Activated CD8-positive, alpha-beta memory T cell treated with anti-CD3 and anti-CD28 coated beads, Interleukin-2, amount 10 ng/mL, durations not matched to agents 7 days and 5 days (primary cell): ENCODE measurements at places on chromosomes 7 and 10.

DNA sequence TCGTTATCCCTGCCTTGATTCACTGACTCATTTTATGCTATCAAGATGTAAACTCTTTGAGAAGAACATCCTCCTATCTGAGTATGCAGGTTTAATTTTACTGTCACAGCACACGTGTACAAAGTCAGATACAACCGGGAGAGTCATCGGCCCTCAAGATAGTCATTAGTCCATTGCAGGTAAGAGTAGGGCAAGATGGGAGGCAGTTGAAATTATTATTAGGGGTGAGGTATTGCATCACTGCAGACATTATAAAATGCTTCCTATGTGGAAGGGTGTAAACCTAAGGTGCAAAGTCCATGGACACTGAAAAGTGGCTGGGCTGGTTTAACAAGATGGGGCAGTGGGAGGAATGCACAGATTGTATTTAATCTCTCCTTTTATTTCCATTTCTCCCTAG lies 113.7 kb downstream of the ARL4A start:
- DNase-seq, result no peak

DNA sequence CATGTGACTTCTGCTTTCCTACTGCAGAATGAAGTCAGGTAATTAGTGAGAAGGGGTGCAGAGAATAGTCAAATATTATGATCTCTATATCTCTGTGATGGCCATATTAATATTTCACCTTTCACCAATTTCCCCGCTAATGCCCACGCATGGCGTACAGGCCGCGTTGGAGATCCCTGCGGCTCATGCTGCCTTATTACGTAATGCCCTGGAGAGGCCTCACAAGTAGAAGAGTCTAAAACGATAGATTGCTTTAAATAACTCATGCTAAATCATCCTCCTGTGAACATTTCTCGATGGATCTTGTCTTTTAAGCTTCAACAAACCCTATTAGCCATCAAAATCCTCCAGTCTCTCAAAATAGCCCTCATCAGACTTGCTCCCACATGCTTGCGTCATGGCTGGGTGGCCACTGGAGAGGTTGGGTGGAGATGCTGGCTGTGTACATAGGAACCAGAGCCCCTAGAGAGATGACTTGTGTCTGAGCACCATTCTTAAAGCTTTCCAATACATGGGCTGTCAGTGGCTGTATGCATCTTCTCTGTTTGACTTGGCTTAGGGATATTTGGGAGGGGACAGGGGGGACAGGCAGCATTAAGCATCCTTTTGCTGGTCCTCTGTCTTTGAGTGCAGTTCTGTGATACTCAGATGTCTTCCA lies 79.5 kb upstream of the INSYN2A start:
- no peak for DNase-seq

DNA sequence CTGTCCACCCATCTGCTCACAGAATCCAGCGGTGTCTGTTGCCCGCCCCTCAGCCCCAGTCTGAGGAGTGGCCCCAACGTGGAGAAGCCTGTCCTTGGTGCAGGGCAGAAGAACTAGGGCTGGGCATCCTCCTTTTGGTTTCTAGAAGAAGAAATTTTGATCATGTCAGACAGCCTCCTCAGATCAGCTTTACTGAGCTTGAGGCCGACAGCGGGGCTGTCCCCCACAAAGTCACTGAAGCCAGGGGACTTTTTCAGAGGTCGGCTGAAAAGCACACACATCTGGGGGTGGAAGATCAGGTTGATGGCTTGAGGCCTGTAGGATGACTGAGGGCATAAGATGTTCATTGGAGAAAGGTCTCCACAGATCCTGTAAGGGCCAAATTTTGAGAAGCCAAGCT lies 767.9 kb downstream of the GRID1 start:
- no peak for DNase-seq

GRCh38 chr10:69312528-69312927 lies 34.2 kb downstream of the HK1 start:
- DNase-seq, result no peak

- DNase-seq, result no peak
Measured at GRCh38 chr7:71144963-71145362, 13.0 kb downstream of the GALNT17 start.

- DNase-seq, result no peak
Measured at GRCh38 chr10:88165849-88166271, 302.4 kb downstream of the PTEN start.

DNA sequence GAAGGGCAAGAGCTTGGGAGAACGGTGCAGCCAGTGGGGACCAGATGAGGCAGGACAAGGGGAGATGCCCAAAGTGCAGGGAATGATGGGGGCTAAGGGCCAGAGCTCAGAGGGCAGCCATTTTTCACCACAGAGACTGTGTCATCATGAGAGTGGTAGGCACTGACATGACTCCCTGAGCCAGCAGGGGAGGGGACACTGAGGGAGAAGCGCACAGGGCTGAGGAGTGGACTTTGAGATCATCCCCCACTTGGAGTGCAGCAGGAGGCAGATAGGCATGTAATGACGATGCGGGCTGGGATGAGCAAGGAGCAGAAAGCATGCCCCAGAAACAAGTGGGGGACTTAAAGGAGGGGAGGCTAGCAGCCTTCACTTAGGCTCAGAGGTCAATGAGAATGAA lies 5.2 kb upstream of the SMKR1 start:
- no peak for DNase-seq

DNA sequence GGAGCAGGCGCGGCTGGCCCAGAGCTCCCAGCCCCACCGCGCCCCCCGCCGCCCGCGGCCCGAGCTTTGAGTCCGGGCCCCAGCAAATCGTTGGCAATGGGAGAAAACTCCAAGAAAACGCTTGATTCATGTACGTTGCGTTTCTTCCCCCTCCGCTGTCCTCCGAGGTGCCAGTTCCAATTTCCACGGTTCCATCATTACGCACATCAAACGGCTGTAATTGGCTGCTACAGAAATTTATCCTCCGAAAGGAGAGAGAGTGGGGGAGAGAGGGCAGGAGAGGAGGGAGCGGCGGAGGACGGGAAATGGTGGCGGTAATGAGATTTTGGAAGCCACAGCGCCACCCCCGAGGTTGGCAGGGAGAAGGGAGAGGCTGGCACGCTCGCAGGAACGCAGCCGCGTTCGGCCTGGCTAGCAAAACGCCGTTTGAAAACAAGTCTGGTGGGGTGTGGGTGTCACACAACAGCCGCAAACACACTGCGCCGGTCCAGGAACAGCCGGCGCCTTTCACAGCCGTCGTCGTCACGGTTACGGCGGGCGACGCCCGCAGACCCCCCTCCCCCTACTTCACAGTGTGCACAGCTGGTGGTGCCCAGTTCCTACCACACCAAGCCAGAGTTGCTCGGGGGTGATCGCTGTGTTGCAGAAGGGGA lies 57.5 kb downstream of the UNCX start:
- no peak for DNase-seq

- no peak for DNase-seq
Measured at GRCh38 chr10:119161680-119162451, 3.6 kb downstream of the SFXN4 start.

DNA sequence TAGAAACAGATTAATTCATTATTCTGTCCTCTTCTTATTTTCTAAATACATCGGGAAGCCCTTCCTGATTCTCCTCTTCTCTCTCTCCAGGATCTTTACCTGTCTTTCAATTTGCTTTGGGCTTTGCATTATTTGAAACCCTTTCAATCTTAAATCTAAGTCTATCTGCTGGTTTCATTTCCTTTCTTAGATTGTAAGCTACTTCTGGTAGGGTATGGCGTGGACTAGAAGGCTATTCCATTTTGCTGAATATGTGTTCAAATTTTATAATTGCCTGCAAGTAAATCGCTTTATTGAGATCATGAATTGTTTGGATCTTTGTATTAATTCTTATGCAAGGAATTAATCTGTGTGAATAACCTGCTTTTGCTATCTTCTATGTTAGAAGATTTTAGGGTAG lies 11.1 kb downstream of the STAM start:
- DNase-seq, result no peak

DNA sequence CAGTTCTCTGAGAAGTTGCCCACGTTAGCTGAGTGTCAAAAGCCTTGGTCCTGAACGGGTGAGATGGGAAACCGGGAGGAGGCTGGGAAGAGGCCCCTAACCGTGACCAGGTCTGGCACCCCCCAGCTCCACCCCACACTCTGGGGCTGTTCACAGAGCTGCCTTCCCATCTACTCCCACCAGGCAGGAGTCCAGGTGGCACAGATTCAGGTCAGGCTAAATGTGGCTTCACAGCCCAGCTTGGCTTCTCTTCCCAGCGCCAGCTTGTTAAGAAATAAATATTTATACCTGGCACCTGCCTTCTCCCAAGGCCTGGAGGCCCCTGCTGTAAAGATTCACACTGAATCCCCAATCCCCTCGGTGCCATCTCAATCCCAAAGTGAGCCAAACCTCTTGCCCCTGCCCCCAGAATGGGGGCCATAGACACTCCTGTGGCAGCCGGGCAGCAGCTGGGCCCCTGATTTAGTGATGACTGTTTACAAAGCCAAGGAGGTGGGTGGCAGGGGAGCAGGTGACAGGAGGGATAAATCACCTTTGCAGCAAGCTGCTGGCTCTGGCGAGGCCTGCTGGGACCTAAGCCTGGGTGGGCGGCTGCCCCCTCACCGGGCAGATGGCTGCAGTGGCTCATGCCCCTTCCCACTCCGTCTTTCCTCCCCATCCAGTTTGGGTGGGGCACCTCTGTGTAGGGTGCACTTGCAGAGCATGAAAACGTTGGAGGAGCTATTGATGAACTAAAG lies 72.5 kb downstream of the GOLGA7B start:
- no peak for DNase-seq

DNA sequence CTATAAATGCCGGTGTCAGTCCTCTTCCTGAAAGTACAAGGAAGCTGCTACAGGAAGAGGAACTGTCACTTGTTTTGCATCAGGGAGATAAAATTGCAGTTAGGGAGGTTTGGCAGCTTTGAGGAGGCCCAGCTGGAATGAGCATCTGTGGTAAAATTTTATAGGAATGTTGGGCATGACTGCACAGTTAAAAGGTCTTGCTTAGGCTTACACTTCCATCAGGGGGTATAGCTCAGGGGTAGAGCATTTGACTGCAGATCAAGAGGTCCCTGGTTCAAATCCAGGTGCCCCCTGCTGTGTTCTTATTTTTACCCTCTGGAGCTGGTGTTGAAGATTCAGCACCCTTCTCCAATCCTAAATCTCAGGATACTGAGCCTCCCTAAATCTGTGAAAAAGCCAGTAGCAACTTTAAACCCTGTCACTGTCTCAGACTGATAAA lies 65.9 kb downstream of the ZNF467 start:
- no peak for DNase-seq

GRCh38 chr7:42254217-42254616 lies 17.2 kb upstream of the GLI3 start:
- no peak for DNase-seq

GRCh38 chr10:73983096-73984047 lies 14.5 kb upstream of the VCL start:
- no peak for DNase-seq

DNA sequence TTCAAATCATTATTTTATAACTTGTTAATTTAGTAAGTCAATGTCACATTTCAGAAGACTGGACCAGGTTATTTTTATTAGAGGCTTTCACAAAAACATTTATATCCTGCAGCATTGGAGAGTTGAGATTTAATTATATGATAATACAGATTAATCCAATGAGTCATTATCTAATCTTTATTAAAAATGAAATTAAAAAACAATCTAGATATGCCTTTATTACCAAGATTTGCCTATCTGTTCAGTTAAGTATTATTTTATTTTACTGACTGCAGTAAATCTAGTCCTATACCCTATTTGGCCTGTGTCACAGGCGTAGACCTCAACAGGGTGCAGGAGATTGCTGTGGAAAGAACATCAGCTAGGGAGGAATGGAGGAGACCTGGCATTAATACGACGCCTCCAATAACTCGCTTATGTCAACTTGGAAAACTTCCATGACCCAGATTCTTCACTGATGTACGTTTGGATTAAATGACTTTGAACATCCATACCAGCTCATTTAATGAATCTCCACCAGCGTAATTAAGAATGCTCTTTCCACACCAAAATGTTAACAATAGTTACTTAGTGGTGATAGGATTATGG lies 18.2 kb downstream of the PAXIP1 start:
- no peak for DNase-seq

GRCh38 chr10:49298983-49299815 lies at the start of gene C10orf71:
C10orf71 (plus strand) TSS chr10:49299170; CDS start chr10:49322546, 23,376 bp downstream.
- DNase-seq, result no peak

DNA sequence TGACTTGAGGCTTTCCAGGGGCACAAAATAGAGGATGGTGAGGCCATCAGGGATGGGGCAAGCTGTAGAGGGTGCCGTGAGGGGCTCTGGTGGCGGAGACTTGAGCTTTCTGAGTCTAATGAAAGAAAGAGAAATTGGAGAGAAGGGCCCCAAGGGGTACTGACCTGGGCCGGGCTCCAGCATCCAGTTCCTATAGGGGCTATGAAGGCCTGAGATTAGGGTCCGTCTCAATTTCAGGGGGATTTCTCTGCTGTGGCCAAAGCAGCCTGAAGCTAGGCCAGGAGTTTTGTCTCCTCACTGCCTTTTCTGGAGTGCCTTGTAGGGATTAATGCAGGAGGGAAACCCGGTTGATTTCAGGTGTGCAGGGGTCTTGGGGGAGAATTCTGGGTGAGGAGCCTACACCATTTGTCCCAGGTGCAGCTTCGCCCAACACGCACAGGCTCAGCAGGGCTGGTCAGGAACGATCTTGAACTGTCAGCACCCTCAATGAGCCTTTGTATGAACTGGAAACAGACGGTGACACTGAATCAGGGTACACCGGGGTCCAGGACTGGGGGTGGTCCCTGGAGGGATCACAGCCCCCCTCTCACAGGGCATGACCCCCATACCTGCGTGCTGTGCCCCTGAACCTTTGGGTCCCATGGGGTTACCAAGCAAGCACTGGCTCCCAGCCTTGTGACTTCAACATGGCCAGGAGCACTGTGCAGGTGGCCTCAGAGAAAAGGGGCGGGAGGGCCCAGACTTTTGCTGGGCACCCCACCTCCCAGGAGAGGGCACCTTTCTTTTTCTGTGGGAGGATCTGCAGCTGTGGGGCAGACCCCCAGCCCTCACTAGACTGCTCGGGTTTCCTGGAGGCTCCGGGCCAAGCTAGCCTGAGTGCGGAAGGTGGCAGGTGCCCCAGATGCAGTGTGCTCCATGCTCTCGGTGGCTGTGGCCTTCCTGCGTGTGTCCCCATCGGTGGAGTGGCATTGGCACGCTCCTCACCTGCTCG lies 122.9 kb upstream of the RET start:
- peak; percentile 31 for DNase-seq

DNA sequence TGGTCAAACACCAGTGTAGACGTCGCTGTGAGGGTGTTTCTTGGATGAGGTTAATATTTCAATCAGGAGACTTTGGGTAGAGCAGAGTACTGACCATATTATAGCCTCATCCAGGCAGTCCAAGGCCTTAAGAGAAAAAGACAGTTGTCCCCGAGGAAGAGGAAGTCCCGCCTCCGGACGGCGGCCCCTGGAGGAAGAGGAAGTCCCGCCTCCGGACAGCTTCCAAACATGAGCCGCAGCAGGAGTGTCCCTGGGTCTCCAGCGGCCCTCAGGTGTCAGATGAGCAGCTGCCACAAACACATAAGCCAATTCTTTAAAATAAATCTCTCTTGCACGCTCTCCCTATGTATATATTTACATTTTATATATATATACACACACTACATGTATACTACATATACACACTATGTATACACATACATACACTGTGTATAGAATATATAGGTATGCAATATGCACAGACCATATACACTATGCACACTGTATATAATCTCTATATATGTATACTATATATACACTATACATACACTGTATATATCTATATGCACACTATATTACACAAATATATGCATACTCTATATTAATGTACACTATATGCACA lies 37.5 kb downstream of the PWWP2B start:
- DNase-seq, result peak; percentile 70

- DNase-seq, result no peak
Measured at GRCh38 chr7:131689662-131690234, 133.3 kb upstream of the PODXL start.
